Activated CD4-positive, alpha-beta T cell treated with anti-CD3 and anti-CD28 coated beads for 1 hour (primary cell): ENCODE measurements at places on chromosomes 11 and 22.

DNA sequence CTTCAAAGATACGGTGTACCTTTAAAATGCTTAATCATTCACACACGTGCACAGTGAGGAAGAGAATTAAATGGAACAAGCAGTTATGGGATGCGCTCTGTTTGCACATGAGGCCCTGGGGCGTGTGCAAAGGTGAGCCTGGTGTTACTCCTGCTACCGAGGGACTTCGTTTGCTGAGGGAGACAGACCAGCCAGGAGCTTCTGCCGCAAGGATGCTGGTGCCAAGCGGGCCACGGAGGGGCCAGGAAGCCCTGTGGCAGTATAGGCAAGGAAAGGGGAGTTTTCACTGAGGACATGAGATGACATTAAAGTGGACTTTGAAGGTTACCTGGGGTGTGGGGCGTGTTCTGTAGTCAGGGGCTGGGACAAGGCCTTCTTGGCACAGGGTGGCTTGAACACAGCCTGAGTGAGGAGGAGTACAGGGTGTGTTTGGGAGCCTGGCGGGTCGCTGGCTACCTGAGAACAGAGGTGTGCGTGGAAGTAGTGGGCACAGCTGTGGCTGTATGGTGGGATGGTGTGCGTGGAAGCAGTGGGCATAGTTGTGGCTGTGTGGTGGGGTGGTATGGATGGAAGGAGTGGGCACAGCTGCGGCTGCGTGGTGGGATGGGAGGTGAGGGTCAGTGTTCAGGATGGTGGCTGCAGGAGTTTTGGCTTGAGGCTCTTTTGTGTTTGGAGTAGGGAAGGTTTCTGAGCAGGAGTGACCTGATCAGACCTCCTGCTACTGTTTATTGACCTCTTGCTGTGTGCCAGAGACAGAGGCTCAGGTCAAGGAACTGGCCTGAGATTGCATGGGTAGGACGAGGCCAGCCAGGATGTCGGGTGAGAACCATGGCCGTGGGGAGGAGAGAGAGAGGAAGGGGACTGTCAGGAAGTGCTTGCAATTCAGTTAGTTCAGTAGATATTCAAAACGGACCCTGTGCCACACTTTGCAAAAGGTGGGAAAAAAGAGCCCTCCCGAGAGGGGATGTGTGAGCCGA lies 13.7 kb downstream of the TBC1D22A start:
- DNase-seq = no peak

- no peak for DNase-seq
These were observed 10.1 kb upstream of the PRSS23 start for GRCh38 chr11:86790195-86790725.

GRCh38 chr22:40746428-40747220 lies 67.3 kb downstream of the MCHR1 start:
- no peak for DNase-seq

- no peak for DNase-seq
These were observed 9.0 kb upstream of the HTR3B start for GRCh38 chr11:113895367-113896155.
